ENCODE measurements at places on chromosomes 16 and 17.

DNA sequence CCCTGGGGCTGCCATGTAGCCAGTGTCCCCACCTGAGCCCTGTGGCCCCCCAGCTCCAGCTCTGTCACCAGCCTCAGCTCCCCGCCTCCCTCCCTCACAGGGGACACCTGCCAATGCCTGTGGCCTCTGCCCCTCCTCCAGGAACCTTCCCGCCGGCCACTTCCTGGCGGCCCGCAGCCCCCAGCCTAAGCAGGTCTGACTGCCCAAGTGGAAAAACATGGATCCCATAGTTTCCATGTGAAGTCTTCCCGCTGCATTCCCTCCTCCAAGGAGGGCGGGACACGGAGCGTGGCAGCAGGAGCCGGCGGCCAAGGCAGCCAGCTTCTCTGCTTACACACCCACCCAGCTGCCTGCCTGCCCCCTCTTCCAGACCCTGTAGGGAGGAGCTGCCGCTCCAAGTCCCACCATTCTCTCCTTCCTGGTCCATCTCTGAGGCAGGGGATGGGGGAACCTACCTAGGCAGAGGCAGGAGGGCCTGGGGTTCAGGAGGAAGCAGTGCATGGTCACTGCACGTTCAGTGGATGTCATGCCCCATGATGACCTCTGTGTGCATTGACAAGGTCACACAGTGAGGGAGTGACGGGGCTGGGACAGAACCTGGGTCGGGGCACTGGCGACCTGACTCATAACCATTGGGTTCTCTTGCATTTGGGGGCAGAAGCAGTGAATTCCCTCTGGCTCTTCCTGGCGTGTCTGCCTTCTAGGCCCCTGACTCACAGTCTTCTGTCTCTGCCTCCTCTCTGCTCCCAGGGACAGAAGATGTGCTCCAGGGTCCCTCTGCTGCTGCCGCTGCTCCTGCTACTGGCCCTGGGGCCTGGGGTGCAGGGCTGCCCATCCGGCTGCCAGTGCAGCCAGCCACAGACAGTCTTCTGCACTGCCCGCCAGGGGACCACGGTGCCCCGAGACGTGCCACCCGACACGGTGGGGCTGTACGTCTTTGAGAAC lies 8.7 kb downstream of the VASN start:
- no peak for DNase-seq

GRCh38 chr17:28381141-28381825 lies 9.8 kb downstream of the SARM1 start:
- no peak for DNase-seq

DNA sequence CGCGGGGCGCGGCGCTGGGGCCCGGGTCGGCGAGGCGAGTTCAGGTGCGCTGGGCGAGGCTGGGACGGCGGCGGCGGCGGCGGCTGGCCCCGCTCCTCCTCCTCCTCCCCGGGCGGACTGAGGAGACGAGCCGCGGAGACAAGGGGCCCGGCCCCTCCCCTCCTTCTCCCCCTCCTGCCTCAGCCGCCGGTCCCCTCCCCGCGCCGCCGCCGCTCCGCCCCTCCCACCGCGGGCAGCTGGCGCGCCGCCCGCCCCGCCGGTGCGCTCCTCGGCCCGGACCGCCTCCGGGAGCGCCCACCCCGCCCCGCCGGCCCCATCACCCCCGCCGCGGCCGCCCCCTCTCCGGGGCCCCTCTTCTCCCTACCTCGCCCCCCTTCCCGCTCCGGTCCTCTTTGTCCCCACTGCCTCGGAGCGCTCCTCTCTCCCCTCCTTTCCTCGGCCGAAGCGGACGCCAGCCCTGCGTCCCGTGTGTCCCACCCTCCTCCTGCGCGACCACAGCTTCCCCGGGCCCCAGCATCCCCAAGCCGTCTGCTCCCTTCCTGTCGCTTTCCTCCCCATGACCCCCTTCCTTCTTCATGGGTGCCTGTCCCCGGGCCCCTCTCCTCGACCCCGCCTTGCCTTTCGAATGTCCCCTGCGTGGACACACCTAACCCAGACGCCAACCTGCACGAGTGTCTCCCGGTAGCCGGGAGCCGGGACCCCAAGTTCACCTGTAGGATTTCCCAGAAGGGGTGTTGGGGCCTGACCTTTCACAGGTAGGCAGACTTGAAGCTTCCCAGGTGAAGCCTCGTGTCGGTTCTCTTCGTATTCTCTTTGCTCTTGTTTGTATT lies at the start of gene TOX3:
TOX3 (minus strand) TSS at position 140 of the 830 bp plus-strand sequence. CDS start 420 bp downstream, outside the sequence.
- peak; percentile 71 for DNase-seq

DNA sequence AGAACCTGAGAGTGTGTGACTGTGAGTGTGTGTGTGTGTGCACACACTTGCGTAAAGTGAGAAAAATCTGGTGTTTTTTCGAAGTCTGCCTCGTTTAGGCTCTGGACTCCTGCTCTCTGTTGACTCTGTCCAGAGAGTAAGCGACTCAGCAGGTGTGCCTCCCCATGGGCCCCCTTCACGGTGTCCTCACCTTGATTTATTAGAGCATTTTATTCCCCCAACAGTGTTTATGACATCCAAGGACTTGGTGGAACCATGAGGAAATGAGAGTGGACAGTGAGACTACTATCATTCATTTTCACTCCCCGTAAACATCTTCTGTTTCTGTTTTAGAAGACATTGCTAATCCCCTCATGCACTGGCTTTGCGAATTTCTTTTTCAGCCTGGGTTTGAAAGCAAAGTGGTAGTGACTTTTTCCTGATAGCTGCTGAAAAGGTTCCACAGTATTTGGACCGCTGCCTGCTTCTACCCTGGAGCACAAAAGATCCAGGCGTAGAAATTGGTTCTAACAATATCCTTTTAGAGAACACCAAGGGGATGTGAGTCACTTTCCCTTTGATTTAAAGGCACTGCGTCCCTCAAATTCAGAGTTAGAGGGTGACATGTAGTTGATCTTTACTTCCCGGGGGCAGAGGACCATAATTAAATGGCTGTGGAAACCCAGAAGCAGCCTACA lies 218.2 kb downstream of the WWOX start:
- no peak for DNase-seq

GRCh38 chr16:85491798-85492294 lies 121.3 kb upstream of the GSE1 start:
- DNase-seq, result no peak

- peak; percentile 69 for DNase-seq
These were observed 113.9 kb upstream of the FOXF1 start for GRCh38 chr16:86396422-86396821.

All from SJCRH30 (cell line).